ENCODE measurements at places on chromosomes 2 and 18.

GRCh38 chr2:145682546-145683157 lies 1162.7 kb upstream of the ZEB2 start:
- peak; percentile 29 for DNase-seq

DNA sequence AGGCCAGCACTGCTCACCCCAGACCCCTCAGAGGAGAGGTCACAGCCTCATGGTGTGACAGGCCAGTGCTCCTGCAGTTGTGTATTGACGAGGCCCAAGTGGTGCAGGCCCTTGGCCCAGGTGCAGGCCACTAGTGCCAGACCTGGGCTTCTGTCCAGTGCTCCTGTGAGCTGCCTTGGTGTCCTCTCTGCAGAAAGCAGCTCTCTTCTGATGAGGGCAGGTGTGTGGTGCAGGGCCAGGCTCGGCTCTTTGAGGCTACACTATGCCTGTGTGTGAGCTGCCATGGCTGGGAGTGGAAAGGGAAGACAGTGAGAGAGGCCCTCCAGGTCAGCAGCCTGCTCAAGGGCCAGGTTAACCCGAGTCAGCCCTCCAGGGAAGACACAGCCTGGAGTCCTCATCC lies 17.1 kb downstream of the EHD3 start:
- DNase-seq = no peak

- no peak for DNase-seq
These were observed 15.1 kb downstream of the ADNP2 start for GRCh38 chr18:80124131-80124530.

GRCh38 chr2:127313406-127313805 lies 19.5 kb upstream of the ERCC3 start:
- DNase-seq = no peak
